ENCODE measurements at places on chromosomes 12 and 14.

- peak; percentile 74 for DNase-seq
These were observed at the start of gene ANKRD52 for GRCh38 chr12:56258068-56258819. TSS of gene ANKRD52 (minus strand) at chr12:56258384. CDS start at chr12:56258269, 115 bp downstream.

- DNase-seq = no peak
These were observed 17.4 kb downstream of the P2RX4 start for GRCh38 chr12:121227294-121227693.

DNA sequence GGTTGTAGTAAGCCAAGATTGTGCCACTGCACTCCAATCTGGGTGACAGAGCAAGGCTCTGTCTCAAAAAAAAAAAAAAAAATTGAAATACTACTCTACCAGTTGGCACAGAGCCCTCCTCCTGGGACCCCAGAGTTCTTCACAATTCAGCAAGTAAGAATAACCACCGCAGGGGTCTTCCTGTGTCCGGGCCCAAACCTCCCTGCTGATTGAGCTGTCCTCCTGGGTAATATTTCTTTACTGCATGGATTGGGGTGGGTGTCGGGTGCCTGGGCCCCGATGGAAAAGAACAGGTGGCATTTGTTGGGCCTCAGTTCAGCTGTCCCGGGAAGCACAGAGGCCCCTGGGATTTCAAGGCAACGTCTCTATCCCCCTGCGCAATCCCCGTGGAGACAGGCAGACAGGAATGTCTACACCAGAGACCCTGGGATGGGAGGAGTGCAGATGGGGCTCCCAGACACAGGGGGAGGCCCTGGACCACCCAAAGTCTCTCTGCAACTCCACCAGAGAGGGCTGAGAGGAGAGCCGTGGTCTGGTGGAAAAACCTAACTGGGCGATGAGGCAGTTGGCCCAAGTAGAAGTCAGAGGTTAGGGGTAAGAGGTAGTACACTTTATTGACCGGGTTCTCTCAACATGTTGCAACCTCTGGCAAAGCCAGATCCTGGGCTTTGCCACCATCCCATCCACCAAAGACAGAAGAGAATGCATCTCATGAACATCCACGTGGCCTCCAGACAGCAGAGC, 32.7 kb upstream of the VPS37B start:
- no peak for DNase-seq

GRCh38 chr14:99435327-99435726, 45.3 kb downstream of the SETD3 start:
- no peak for DNase-seq

GRCh38 chr14:102196039-102196901, 56.6 kb downstream of the WDR20 start:
- DNase-seq = no peak

- no peak for DNase-seq
These were observed 61.4 kb upstream of the VPS33A start for GRCh38 chr12:122327494-122328385.

DNA sequence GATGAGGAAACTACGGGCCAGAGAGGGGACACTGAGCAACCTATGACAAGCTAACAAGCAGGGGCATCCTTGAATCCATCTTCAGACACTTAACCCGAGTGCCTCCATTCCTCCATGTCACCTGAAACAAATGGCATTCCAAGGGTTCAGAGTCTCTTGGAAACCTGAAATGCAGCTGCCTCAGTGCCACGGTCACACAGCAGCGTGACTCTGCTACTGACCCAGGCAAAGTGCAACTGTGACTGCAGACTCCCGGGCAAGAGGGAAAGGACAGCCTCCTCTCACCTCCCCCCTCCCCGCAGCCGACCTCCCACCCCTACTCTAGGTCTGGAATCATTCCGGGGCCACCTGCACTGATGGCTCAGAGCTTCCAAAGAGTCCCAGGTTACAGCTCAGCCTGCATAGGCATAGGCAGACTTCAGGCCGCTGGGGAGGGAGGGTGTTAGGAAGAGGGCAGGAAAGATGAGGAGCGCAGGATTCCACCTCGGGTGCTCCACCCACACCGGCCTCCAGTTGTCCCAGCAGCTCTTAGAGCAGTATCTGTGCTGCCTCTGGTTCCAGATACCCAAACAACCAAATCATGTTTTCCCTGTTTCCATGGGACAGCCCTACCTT, 53.2 kb downstream of the KCNK10 start:
- no peak for DNase-seq

DNA sequence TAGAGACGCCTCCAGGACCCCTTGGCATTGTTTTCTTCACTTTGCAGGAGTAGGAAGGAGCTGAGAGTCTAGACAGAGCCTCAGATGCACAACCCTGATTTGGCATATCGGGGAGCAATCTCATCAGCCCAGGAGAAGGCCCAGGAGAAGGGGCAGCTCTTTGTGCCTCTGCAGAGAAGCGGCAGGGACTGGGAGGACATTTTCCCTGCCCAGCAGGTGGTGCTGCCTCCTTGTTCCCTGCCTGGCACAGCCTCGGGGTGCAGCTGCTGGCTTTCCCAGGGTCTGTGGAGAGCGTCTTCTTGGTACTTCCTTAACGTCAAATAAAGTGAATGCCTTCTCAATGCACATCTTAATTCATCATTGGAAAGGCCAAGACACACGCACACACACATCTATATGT, 419.5 kb downstream of the TMEM121 start:
- no peak for DNase-seq

DNA sequence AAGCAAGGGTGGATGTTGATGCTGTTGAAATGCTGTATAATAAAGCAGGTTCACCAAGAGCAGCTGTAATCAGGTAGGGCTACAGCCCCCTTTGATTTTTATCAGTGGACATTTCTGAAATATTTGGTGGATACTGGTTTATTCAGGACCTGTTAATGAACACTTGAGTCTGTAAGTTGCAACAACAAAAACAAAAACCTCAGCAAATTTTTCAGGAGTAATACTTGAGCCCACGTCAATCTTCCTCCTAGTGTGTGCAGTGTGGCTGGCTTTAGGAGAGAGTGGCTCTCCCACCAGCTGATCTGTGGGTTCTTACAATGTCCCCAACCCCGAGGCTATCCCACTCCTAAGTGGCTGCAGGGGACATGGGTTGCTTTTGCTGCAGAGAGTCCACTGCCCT, 347.8 kb downstream of the GLT1D1 start:
- DNase-seq = no peak

Measured in effector CD4-positive, alpha-beta T cell (primary cell).